ENCODE measurements at places on chromosomes 16 and 17. TPM values are rescaled to one million over a fixed set of nuclear protein-coding genes. Genes with fewer than 3 reads are reported as not detected.

The SPNS2 gene
- polyA plus RNA-seq, result 13.3 TPM

The TMEM219 gene
- polyA plus RNA-seq, result 160 TPM

The TBC1D3D gene
- polyA plus RNA-seq, result not detected

The RSAD1 gene
- 39.3 TPM for polyA plus RNA-seq

The RHBDL3 gene
- 0.88 TPM for polyA plus RNA-seq

The KRT23 gene
- polyA plus RNA-seq, result 0.18 TPM

The CBLN1 gene
- 1.8 TPM for polyA plus RNA-seq

The SMTNL2 gene
- polyA plus RNA-seq, result 10.1 TPM

The GP1BA gene
- polyA plus RNA-seq, result 1.5 TPM

The TP53TG3F gene
- not detected for polyA plus RNA-seq

- DNase-seq, result peak; percentile 25
Measured at GRCh38 chr16:20897922-20898321, 2.2 kb downstream of the DCUN1D3 start.

DNA sequence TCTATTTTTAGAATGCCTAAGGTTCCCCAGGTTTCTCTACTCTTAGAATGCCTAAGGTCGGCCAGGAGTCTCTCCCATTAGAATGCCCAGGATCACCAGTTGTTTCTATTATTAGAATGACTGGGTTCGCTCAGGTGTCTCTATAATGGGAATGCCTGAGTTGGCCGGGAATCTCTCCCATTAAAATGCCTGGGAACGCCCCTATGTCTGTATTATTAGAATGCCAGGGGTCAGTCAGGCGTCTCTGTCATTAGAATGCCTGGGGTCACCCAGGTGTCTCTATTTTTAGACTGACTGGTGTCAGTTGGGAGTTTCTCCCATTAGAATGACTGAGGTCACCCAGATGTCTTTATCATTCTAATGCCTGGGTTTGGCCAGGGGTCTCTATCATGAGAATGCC is 2252.5 kb downstream of the TP53TG3F start:
- DNase-seq, result no peak

- no peak for DNase-seq
Measured at GRCh38 chr17:18041776-18042175, 2.6 kb downstream of the GID4 start.

DNA sequence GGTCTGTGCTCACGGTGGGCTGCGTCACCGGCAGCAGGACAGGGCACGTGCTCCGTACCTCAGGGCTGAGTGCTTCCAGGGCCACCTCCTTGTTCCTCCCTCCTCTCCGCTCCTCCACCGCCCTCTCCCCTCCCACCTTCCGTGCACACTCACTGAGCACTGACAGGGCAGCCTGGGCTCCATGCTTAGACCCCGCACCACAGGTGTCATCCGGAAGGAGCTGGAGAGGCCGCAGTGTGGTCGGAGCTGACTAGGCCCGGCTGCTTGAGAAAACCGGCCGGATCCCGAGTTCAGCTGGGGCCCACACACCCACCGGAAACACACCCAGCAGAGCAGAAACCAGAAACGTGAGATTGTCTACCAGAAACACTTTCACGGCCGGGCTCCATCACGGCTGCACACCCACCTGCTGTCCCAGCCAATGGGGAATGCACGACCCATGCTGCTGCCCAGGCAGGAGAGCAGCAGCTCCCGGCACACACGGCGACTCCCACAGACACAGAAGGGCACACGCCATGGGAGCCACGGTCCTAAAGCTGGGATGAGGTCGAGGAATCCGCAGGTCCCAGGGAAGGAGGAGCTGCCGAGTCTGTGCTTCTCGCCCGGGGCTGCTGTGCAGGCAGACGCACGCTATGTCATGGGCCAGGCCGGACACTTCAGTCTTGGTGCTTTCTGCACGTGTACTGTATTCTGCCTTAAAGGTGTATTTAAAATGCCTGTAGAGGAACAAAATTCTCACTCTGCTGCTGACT is 55.0 kb upstream of the ZNF469 start:
- DNase-seq, result no peak

DNA sequence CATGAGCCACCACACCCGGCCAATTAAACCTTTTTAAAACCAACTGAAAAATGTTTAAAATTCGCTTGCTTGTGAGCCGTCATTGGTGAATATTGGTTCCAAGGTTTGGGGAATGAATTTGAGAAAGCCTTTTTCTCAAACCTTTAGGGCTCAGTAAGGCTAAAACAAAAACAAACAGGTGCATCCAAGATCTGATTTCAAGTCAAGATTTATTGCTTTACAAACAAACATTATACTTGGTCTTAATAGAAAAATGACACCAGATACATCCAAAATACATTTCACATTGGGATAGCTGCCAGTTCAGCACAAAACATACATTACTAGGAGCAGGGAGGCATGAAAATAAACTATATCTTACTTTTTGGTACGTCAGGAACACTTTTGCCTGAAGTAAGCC is 5.4 kb downstream of the C17orf58 start:
- DNase-seq, result no peak

GRCh38 chr17:8141045-8141444 is 11.2 kb downstream of the PER1 start:
- DNase-seq, result no peak

DNA sequence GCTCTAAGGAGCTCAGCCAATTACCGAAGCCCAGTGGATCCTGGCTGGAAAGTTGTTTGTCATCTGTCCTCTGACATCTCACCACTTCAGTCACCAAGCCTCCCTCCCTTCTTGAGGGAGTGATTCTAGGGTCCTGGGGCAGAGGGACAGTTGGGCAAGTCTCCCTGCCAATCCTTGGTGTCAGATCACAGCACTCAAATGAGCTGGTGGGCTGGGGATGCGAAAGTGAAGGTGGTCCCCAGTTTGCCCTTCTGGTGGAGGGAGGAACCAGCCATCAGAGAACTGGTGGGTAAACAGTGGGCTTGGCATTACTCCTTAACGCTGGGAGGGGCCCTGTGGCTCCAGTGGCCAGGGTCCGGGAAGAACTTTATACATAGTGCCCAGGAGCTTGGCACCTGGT is 4.4 kb upstream of the CALB2 start:
- DNase-seq, result no peak

- no peak for DNase-seq
Measured at GRCh38 chr17:66423056-66423955, 120.9 kb downstream of the PRKCA start.

GRCh38 chr17:78013683-78014467 is 55.4 kb downstream of the TNRC6C start:
- peak; percentile 37 for DNase-seq

- no peak for DNase-seq
Measured at GRCh38 chr17:59154292-59154720, 680 bp downstream of the SKA2 start.

- DNase-seq, result no peak
Measured at GRCh38 chr16:3995001-3995400, 114.5 kb upstream of the CREBBP start.

- no peak for DNase-seq
Measured at GRCh38 chr16:13305019-13305755, 403.8 kb downstream of the SHISA9 start.

- DNase-seq, result no peak
Measured at GRCh38 chr17:65630502-65630901, 69.1 kb upstream of the AXIN2 start.

DNA sequence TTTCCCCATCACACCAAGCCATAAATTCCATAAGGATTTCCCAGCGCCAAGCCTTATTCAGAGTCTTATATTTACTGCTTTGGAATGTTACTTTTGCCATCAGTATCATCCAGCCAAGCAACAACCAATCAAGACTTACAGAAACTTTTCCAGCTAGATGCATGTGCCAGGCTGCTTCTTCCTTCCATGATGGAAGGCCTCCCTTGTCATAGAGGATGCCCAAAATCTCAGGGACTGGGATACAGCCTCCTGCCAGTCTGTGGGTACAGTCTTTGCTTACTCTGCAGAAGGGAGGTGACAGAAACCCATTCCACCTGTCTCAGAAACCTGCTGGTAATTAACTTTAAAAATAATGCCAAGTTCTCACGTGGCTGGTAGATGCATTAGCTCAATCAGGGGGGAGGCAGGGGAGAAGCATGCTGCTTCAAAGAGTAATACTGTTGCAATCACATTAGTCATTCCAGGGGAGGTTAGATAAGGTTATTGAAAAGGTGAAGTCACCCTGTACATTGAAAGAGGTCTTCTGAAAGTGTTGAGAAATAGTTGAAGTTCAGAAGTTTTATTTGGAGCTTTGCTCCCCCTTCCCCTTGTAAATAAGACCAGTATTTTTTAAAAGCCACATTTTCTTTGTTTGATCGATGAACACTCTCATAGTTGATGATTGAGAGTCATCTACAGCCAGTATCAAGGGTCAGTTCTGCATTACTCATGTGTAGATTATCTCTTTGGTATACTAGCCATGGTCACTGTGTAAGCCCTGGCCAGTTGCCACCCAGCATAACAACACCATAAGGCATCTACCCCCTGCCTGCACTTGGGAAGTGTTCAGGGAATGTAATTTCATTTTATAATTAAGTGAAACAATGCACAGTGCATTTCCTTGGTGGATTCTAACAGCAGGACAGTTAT is 22.2 kb downstream of the HLF start:
- peak; percentile 35 for DNase-seq

GRCh38 chr17:64073771-64074703 is 53.6 kb upstream of the ICAM2 start:
- no peak for DNase-seq

Measured in large intestine (tissue), 12 donors.